Effector memory CD4-positive, alpha-beta T cell (primary cell): ENCODE measurements at places on chromosomes 11 and 22.

DNA sequence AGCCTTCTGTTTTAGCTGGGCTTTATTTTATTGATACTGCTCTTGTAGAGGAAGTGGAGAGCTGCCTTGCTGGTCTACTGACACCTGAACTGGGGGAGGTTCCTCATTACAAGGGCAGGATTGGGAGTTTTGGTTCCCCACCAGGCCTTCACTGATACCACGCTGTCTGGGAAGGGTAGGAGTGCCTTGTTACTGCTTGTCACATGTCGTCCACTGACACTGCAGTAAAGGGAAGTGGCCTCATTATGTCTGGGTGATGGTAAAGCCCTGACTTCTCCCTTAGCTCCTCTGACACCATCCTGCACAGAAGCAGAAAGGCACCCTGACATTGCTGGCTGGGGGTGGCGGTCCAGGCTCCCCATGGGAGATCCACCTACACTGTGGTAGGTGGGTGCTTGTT is 38.7 kb upstream of the ELF5 start:
- DNase-seq: no peak

GRCh38 chr11:134120921-134121526 is 52.2 kb downstream of the JAM3 start:
- no peak for DNase-seq

GRCh38 chr11:71116693-71117040 is 135.7 kb downstream of the SHANK2 start:
- DNase-seq: no peak

GRCh38 chr22:23218867-23219251 is 38.5 kb downstream of the BCR start:
- no peak for DNase-seq

DNA sequence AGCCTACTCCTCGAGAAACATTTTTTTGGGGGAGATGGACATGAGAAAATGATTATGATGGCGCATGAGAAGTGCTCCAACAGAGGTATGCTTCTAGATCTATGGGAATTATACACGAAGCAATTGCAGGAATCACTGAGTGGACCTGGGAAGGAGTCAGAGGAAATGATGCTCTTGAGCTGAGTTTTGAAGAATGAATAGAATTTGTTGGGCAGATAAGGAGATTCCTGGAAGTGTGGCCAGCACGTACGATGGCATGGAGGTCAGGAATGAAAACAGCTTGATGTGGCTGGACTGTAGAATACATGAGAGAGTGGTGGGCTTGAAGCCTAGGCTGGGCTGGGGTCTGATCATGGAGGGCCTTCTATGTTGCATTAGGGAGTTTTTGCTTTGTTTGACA is 31.7 kb downstream of the ADAMTS15 start:
- DNase-seq: no peak

- no peak for DNase-seq
Observed at GRCh38 chr11:662689-663274, 25.7 kb downstream of the DRD4 start.

GRCh38 chr11:57240757-57241156 is 3.7 kb upstream of the APLNR start:
- no peak for DNase-seq

DNA sequence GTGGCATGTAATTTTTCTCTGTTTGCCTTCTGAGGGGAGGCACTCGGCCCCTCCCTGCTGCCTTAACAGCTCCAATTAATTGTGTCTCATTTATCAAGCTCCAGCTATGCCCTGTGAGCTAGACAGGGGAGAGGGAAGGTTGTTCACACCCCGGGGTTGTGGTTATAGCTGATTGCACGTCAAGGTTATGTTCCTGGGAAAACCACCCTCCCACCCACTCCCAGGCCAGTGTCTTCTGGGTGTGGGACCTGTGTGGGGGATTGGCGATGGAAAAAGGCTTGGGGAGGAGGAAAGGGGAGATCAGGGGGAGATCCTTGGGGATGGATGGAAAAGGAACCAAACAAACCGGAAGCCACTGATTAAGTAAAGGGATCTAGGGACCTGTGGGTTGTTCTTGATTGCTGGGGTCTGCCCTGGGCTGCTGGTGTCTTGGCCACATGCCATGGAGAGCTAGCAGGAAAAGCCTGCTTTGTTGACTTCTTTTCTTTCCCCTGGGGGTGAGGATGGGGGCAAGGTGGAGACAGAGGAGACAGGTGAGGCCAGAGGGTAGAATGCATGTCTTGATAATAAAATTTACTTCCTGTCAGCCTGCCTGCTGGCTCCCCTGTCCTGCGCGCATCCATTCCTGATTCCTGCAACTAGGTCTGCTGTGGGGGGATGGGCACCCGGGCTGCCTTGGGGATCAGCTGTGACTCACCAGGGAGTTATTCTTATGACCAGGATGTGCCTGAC is 13.5 kb upstream of the SORL1-AS1 start:
- DNase-seq: peak; percentile 19

DNA sequence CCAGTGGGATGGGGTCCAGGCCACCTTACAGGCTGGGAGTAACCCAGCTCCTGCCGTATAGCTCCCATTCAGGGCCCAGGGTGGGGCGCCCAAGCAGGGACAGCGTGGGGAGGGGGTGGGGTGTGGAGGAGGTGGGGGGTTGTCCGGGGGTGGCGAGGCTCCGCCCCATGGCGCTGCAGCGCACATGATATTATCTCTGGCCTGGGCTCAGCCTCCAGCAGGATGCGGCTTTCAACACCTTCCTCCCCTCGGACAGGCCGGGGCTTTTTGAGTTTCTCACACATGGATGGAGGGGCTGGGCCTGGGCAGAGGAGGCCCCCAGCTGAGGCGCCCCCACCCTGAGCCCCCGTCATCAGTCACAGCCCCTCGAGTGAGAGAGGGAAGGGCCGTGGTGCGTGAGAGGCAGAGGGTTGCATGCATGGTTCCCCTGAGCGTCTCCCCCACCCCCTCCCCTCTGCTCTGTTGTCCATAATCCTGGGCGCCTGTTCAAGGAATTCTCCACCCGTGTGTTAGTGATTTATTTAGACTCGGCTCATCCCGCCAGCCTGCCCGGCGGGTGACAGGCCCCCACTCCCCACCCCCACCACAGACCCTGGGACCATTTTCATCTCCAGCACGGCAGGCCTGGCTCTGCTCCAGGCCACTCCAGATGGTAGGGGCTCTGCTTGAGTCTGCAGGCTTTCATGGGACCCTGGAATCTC is 44.9 kb downstream of the WNT11 start:
- no peak for DNase-seq

DNA sequence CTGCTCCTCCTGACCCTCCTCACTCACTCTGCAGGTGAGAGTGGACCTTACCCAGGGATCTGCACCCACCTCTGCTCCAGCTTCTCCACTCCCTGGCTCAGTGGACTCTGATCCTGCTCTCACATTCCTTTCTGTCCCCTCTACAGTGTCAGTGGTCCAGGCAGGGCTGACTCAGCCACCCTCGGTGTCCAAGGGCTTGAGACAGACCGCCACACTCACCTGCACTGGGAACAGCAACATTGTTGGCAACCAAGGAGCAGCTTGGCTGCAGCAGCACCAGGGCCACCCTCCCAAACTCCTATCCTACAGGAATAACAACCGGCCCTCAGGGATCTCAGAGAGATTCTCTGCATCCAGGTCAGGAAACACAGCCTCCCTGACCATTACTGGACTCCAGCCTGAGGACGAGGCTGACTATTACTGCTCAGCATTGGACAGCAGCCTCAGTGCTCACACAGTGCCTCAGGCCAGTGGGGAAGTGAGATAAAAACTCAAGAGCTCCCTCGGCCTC is 29.7 kb upstream of the VPREB1 start:
- DNase-seq: no peak

DNA sequence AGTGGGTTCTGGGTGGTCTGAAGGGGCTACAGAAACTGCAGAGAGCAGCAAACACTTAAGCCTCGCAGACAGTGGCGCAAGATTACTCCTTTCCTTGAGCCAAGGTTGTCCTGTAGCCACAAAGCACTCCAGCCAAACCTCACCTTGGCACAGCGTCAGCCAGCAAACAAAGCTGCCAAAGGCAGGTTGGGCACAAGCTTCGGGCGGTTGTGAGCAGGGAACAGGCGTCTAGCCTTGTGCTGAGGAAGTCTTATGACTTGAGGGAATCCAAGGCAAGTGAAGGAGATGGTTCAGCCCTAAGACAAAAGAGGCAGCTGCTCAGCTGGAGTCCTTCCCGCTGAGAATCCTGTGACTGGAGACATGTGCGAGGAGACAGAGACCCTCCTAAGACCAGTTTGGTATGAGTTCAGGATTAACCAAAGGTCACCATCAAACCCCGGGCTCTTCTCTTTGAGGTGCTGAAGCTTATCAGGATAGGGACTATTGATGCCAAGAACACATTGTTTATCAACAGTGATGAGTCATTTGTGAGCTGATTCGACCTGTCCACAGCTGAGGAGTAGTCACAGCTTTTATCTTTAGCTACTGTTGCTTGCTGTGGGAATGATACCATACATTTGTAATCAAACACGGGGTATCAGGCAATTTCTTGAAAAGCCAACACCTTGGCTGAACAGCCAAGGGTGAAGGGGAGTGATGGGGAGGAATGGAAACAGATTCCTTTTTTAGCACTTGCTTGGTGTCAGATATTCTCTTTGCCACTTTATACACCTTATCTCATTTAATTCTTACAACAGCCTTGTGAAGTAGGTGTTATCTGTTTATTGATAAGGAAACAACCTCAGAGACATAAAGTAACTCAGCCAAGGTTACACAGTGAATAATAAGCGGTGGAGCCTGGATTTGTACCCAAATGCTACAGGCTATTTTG is 4.6 kb downstream of the ADM start:
- DNase-seq: no peak

GRCh38 chr11:84260862-84261261 is 974.7 kb upstream of the CCDC90B start:
- DNase-seq: no peak

DNA sequence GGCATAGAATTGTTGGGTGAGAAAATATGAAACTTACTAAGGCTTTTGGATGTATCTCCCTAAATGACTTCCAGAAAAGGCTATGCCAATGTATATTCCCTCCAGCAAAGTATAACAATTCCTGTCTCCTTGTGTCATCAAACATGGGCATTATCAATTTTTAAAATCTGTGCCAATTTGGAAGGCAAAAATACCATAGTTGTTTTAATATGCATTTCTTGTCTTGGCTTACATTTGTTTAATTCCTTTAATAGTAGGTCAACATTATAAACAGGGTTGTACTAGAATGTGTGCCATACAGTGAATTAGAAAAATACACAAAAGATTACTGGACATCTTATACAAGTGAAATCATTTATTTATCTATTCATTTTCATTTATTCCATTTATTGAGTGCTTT is 41.6 kb downstream of the DCUN1D5 start:
- DNase-seq: no peak

- no peak for DNase-seq
Observed at GRCh38 chr11:115518983-115519628, 14.9 kb upstream of the CADM1 start.

DNA sequence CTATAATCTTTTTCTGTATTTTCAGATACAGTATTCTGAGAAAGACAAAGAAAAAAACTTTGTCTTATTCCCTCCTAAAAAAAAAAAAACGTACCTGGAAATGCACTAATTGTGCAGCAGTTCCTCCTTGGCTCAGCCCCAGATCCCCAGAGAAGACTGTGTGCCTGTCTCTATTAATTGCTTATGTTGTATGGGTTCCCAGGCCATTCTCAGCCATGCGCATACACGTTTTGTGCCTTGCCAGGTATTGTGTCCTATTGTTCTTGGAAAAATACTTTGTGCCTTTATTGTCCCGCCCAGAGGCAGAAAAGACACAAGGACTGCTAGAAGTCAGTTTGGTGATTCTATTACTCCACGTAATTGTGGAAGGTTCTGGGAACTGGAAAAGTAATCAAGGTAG is 91.2 kb downstream of the PIWIL4 start:
- no peak for DNase-seq

DNA sequence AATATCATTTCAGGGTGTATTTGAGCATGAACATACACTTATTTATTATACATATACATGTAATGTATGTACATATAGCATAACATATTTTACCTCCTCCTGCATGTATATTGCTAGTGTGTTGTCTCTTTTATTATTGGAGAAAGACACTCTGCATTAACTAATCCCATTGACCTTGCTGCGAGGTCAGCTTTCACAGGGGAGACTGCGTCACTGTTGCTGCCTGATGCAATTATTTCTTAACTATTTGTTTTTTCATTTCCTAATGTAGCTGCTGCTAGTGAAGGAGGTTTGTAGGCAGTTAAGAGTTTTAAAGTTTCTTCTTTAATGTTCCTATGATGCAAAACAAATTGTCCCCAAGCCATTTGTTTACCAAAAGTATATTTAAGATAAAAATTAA is 185.4 kb upstream of the CNTN5 start:
- DNase-seq: no peak

DNA sequence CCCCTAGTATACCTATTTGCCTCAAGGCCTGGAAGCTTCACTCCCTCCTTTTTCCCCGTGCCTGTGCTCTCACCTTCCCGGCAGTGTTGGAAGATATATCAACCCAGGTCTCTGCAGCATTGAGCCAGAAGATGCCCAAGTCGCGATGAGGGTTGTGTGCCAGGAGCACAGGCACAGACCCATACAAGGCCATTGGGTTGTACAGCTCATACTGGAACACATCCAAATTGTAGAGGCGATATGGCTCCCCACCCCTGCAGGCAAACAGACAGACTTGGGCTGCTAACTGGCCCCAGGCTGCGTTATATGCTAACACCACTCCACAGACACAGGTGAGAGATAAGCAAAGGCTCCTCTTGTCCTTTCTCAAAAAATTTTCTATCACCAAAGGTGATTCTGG is 10.7 kb upstream of the B3GAT3 start:
- DNase-seq: no peak

GRCh38 chr22:39206491-39206890 is 38.3 kb downstream of the PDGFB start:
- DNase-seq: no peak

GRCh38 chr11:131324921-131325570 is 45.4 kb upstream of the NTM start:
- DNase-seq: no peak

DNA sequence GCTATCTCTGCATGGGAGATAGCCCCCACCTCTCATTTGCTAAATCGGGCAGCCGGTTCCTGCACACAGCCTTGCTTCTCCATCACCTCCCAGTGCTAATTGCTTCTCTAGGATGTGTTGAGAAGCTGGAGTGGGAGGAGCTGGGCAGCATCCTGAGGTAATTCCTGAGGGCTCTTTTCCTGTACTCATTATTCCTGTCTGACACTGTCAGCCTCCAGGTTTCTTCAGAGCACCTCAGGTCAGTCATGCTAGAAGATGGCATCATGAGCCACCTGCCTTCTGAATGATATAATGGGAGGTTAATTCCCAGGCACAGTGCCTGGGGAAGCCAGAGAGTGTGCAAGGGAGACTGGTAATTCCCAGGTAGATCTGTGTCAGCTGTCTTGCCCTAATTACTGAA is 133.0 kb downstream of the RAB38 start:
- no peak for DNase-seq

GRCh38 chr11:6616596-6617250 is 2.5 kb downstream of the TPP1 start:
- no peak for DNase-seq

GRCh38 chr11:79050786-79051185 is 390.0 kb downstream of the TENM4 start:
- no peak for DNase-seq
